ENCODE measurements at places on chromosomes 3 and 15.
A peak's percentile ranks its signal among the peaks of the same experiment; 100 is the strongest.

GRCh38 chr3:22360970-22361369, 610.0 kb upstream of the ZNF385D start:
- DNase-seq: no peak

GRCh38 chr15:42343596-42344232, 15.6 kb upstream of the CAPN3 start:
- DNase-seq: no peak

- no peak for DNase-seq
Measured at GRCh38 chr3:195556390-195556789, 13.3 kb upstream of the PPP1R2 start.

DNA sequence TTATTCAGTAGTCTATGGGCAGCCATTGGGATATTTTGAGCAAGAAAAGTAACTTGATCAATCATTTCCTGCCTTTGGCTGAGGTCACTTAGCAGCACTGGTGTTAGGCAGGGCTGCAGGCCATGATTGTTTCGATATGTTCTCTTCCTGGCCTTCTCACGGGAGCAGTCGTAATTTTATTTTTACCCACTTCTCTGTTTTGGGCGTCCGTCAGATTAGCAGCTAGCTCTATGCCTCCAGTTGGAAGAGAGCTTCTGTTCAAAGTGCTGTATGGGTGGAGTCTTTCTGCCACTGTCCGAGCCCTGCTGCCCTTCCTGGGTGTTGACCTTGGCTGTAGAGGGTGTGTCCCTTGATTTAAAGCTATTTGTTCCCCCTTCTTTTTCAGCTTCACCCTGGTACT, 123.4 kb upstream of the ROPN1 start:
- no peak for DNase-seq

- DNase-seq: no peak
Measured at GRCh38 chr3:133294253-133294652, 105.6 kb upstream of the BFSP2 start.

GRCh38 chr3:103169289-103169688, 734.5 kb downstream of the ZPLD1 start:
- no peak for DNase-seq

DNA sequence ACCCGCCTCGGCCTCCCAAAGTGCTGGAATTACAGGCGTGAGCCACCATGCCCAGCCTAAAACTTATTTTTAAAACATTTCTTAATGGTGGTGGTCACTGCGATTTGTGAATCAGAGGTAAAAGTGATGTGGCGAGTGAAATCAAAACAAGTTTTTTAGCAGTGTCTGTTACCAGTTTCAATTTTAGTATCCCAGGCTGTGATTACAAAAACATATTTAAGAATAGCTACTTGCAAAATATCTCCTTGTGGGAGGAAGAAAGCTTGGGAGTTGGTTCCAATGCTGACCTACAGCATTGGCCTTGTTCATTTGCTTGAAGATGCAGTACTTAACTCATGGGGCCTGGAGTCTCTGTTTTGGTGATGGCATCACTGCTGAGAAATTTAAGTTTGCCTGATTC, 4.5 kb downstream of the RAB7A start:
- DNase-seq: no peak

DNA sequence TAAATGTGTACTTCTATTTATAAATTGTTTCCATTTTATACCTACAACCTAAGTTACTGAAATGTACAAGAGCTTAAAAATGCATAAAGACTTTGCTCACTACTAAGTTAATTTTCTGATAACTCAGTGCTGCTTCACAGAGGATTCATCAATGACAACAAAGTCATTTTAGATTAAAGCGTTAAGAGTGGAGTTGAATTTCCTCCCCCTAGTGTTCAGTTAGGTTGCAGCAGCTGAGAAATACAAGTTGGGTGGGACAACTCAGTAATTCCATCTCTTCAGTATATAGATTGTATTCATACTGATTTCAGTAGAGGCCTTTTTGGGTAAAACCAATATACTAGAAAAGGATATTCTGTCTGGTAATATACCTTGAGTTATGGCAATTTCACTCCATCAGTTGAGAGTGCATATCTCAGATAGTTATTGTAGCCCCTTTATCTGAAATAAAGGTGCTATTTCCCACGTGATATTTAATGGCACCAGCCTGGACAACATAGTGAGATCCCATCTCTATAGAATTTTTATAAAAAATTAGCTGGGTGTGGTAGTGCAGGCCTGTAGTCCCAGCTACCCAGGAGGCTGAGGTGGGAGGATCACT, 6.9 kb upstream of the RPL35A start:
- peak; percentile 34 for DNase-seq

DNA sequence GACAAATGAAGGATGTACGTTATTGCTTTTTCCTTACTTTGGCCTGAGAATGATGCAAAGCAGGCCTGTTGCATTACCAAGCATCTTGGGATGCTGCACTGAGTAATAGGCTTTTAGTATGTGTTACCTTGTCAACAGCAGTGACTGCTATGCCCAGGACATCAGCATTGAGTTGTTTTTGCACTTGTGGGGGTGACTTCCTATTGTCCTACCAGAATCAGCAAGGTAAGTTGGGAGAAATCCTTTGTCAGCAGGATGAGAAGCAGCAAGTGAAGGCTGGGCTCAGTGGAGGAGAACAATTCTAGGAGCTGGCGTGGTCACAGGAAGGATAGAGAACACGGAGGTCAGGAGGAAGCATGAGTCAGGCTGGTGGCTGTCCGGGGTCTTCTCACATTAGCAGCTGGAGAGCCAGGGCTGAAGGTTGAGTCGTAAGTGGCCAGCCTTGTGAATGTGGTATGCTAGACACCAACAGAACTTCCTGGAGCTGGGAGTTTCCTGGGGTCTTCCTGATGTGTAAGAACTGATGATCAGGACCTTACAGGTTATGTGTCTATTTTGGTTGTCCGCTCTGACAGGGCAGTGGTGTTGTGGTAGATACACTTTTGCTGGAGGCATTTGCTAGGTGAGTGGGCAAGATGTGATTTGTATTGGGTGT, 142.7 kb downstream of the FNDC3B start:
- DNase-seq: peak; percentile 84

DNA sequence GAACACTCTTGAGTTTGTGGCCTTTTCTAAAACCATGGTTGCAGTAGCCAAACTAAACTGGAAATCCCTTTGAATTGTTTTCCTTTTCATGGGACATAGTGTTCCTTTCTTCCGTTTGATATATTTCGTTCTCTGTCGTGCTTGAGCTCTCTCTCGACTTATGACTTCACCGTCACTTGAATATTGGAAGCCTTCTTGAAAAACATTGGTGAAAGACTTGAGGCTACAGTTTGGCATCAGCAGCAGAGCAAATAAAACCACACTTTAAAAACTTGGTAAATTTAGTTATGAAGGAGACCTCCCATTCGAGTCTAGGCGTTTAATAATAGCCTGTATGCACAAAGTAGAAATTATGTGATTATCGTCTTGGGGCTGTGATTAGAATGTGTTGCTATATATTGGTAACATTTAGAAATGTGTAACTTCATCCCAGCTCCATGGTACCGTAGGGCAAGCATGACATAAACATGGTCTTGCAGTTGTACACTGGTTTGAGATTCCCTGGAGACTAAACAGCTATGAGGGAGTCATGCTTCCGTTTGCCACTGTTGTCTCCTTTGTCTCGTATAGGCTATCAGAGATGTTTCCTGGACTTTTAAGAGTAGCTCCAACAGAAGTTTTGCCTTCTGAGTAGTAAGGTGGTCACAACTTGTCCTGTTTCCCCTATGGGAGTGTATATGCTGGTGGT, 122.3 kb downstream of the PTPRG start:
- DNase-seq: no peak

GRCh38 chr3:186144257-186144656, 35.4 kb upstream of the ETV5 start:
- no peak for DNase-seq

DNA sequence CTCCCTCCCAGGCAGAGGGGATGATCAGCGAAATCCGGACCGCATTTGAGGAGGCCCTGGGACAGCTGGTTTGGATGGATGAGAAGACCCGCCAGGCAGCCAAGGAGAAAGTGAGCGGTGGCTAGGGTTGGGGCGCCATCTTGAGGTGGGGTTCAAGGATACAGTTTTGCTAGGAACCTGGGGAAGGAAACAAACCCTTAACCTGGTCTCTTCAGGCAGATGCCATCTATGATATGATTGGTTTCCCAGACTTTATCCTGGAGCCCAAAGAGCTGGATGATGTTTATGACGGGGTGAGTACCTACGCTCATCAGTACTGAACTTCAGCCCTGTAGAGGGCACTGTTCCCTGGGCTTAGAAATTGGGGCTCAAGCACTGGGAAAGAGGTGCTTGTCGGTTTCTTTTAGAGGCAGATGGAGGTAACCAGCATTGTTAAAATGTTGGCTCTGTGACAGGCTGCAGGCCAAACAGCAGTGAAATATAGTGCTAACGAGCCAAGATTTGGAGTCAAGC, 9.6 kb upstream of the PSMD2 start:
- DNase-seq: peak; percentile 27

DNA sequence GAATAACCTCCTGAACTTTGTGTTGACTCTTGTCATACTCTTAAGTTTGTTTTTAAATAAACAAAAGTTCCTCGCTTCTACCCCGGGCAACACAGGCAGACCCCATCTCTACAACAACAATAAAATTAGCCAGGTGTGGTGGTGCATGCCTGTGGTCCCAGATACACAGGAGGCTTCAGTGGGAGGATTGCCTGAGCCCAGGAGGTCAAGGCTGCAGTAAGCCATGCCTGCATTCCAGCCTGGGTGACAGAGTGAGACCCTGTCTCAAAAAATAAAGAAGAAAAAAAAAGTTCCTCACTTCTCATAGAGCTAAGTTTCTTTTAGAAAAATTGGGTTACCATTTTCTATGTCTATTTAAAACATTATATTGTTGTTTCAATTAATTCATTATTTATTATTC, 29.2 kb downstream of the HDGFL3 start:
- DNase-seq: no peak

GRCh38 chr3:117898722-117899522, 1135.7 kb downstream of the IGSF11 start:
- peak; percentile 18 for DNase-seq

- no peak for DNase-seq
Measured at GRCh38 chr3:151384741-151385174, at the start of gene P2RY12. TSS of gene P2RY12 (minus strand) at chr3:151384753. CDS start at chr3:151338845, 45,908 bp downstream.

DNA sequence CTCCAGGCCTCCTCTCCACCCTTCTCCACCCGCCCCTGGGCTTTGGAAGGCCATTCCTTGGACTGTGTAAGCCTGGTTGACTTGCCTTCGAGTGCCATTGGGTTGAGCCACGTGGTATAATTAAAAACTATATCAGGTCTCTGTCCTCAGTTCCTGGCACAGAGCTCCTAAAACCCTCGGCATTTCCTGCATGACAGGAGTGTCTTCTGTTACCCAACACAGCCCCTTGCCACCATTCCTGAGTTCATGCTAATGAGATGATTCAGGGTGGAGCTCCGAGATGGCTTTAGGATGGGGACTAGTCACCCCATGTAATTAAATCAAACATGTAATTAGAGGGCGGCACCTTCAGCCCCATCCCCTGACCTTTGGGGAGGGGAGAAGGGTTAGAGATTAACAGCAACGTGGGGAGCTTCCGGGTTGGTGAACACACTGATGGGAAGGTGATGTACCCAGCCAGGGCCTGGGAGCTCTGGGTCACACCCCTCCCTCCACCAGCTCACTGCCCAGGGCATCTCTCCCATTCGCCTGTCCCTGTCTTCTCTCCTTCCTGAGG, 256.4 kb downstream of the FAM43A start:
- no peak for DNase-seq

- peak; percentile 37 for DNase-seq
Measured at GRCh38 chr3:135851201-135852081, 114.1 kb upstream of the PPP2R3A start.

DNA sequence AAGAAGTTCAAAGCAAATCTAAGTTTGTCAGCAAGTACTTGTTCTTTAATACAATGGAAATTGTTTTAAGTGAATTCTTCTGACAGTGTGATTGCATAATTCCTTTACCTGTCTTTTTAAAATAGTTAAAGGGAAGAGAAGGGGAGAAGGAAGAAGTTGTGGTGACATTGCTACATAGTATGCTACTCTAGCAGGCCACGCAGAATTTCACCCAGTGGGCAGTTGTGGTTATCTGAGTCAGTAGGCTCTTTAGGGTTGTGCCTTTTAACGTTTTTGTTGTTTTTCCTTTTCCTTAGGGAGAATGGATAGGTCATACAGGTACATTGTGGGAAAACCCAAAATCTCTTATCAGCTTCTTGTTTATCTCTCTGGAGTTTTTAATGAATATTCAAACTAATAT, 40.4 kb downstream of the KIF15 start:
- no peak for DNase-seq

- DNase-seq: no peak
Measured at GRCh38 chr3:86653661-86654205, 337.2 kb downstream of the VGLL3 start.

- DNase-seq: peak; percentile 35
Measured at GRCh38 chr15:38072348-38073177, 138.1 kb downstream of the TMCO5A start.

GRCh38 chr3:111732252-111732879, 126.7 kb upstream of the PHLDB2 start:
- DNase-seq: peak; percentile 77

GRCh38 chr15:69718916-69719315, 266.3 kb downstream of the RPLP1 start:
- DNase-seq: no peak

GRCh38 chr3:117846238-117846637, 1136.7 kb downstream of the TUSC7 start:
- DNase-seq: no peak

DNA sequence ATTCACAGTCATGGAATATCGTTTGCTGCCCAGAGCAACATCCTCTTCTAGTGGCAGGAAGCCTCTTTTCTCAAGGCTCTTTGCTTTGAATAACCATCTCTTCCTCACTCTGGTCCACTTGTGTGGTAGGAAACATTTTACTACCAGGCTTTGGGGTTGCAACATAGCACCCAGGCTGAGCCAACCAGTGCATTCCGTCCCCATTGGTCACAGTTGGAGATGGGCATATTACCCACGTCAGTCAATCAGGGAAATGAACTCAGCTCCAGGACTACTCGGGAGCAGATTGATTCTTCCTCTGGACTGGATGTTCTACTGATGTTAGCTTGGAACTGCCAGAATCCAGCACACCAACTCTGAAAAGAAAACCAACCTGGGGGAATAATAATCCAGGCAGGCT, 4.2 kb upstream of the PEX5L start:
- no peak for DNase-seq

- DNase-seq: no peak
Measured at GRCh38 chr3:150733936-150734794, 28.8 kb downstream of the SIAH2 start.

GRCh38 chr3:105700575-105700974, 168.2 kb downstream of the CBLB start:
- no peak for DNase-seq
